ENCODE measurements at places on chromosomes 12 and 14.

GRCh38 chr14:61512026-61512834, 183.1 kb upstream of the HIF1A start:
- DNase-seq = peak; percentile 77

DNA sequence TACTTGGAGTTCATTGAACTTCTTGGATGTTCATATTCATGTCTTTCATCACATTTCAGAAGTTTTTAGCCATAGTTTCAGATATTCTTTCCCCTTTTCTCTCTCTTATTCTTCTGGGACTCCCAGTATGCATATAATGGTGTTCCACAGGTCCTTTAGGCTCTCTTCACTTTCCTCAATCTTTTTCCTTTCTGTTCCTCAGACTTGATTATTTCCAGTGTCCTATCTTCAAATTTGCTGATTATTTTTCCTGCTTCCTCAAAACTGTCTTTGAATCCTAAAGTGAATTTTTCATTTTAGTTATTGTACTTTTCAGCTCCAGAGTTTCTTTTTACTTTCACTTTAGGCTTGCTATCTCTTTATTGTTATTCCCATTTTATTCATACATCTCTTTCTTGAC, 8.8 kb upstream of the ZFP36L1 start:
- no peak for DNase-seq

- DNase-seq = no peak
These were observed 173.9 kb downstream of the TSPAN9 start for GRCh38 chr12:3251067-3251466.

GRCh38 chr14:57244106-57244505, 24.6 kb downstream of the EXOC5 start:
- DNase-seq = peak; percentile 48

Measured in adipocyte (in vitro differentiated cells).